ENCODE measurements at places on chromosomes 2 and 18.

DNA sequence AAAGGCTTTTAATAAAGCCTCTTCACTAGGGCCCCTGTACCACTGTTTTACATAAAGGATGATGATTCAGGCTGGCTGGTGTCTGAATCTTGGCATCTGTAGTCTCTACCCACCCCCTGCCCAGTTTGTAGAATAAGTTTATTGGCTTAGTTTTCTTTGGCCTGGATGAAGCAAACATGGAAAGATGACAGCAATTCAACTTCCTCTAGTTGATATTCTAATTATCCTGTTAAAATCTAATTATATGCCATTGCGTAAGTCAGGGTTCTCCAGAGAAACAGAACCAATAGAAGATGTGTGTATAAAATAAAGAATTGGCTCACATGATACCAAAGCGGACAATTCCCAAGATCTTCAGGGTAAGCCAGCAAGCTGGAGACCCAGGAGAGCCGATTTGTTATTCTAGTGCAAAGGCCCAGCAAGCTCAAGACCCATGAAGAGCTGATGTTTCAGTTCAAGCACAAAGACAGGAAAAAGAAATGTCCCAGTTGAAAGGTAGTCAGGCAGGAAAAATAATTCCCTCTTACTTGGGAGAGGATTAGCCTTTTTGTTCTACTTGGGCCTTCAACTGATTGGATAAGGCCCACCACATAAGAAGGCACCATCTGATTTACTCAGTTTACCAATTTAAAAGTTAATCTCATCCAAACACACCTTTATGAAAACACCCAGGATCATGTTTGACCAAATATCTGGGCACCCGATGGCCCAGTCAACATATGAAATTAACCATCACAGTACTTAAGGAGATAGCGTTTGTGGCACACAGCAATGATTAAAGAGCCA, 82.6 kb upstream of the LYPD1 start:
- no peak for DNase-seq

DNA sequence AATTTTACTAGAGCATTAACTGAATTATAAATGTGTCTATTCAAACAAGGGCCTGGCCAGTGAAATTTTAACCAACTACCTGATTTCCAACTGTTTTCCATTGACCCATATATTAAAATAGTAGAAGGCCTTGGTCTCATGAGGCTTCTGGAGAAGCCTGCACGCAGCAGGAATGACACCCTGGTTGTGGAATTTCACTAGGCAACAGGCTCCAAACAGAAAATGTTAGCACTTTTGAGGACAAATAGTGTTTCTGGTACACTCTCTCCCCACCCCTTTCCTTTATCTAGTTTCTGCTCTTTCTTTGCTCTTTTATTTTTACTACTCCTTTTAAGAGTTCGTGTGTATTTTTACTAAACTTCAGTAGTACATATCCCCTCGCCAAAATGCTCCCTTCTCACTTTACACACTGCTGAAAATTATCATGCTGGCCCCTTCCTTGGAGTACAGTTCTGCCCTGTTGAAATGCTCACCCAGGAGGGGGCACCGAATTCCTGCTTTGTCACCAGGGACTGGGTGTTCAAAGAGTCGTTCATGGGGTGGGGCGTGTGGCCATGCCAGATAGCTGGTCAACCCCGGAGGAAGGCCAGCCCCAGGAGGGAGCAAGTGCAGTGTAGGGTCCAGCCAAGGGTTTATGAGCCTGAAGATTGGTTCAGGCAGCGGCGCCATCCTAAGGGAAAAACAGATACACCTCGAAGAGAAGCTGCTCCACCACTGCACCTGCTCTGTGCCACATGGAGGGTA, 22.1 kb upstream of the COL6A3 start:
- no peak for DNase-seq

- DNase-seq, result peak; percentile 75
Observed at GRCh38 chr2:10668402-10669012, 21.3 kb downstream of the NOL10 start.

DNA sequence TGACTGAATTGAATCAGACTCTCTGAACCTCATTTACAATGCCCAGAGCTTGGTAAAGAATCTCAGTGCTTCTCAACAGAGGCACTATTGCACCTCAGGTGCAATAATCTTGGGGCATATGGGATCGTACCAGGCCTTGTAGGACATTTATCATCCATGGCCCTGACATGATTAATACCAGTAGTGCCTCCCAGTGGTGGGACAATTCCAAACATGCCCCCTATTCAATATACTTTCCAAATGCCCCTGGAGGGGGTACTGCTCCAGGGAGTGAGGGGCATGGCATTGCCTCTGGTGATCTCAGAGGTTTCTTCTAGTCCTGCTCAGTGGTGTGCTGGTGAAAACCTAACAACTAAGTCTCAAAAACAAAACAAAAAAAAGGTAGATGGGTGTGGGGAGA, 174.9 kb upstream of the SMAD2 start:
- DNase-seq, result no peak

- DNase-seq, result no peak
Observed at GRCh38 chr2:147045113-147045512, 799.7 kb upstream of the ACVR2A start.

GRCh38 chr2:230636684-230637271, 75.9 kb upstream of the CAB39 start:
- no peak for DNase-seq

GRCh38 chr2:146873646-146874259, 971.1 kb upstream of the ACVR2A start:
- no peak for DNase-seq

- no peak for DNase-seq
Observed at GRCh38 chr2:88729061-88729745, 37.7 kb downstream of the RPIA start.

GRCh38 chr2:241730671-241731293, 3.6 kb upstream of the D2HGDH start:
- no peak for DNase-seq

- no peak for DNase-seq
Observed at GRCh38 chr2:219461047-219461514, 26.4 kb downstream of the SPEG start.

GRCh38 chr2:30393510-30393909, 53.5 kb upstream of the LCLAT1 start:
- DNase-seq, result no peak

- no peak for DNase-seq
Observed at GRCh38 chr2:126932529-126932928, 33.8 kb downstream of the TEX51 start.

DNA sequence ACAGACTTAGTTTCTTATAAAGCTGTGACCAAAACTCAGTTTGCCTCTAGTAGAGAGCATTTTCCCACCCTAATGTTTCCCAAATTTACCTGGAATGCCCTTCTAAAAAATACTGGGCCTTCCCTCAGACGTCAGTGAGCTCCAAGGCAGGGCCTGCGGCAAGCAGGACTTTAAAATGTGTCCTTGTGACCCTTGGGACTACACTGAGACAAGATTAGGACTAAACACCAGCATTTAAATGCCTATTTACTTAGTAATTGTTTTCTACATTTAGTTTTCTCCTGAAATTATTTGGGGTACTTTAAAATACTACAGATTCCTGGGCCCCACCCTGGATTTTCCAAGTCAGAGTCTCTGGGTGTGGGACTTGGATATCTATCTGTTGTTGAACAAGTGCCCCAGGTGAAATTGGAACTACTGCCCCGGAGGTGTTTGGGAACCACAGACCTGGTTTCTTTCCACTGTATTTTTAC, 14.3 kb downstream of the GATA6 start:
- DNase-seq, result no peak

DNA sequence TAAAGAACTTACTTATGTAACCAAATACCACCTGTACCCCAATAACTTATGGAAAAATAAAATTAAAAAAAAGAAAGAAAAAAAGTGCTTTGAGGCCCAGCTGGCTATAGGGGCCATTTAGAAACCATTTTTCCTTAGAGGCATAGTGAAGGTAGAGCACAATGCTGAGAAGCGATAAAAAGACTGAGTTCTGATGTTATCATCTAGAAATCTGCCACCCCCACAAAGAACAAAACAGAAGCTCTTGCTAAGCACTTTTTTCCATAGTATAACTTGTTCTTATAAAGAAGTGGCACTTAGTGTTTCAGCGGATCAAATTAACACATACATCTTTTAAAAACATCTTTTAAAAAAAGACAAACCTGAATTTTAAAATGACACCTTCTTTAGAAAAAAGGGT, 51.4 kb downstream of the ICOS start:
- no peak for DNase-seq

GRCh38 chr2:197307933-197308521, 2.6 kb downstream of the ANKRD44 start:
- no peak for DNase-seq

GRCh38 chr18:74825460-74825859, 227.8 kb downstream of the ZNF407 start:
- no peak for DNase-seq

- no peak for DNase-seq
Observed at GRCh38 chr2:46781468-46782189, 134.0 kb downstream of the MCFD2 start.

- no peak for DNase-seq
Observed at GRCh38 chr2:118032169-118033013, 18.5 kb upstream of the CCDC93 start.

DNA sequence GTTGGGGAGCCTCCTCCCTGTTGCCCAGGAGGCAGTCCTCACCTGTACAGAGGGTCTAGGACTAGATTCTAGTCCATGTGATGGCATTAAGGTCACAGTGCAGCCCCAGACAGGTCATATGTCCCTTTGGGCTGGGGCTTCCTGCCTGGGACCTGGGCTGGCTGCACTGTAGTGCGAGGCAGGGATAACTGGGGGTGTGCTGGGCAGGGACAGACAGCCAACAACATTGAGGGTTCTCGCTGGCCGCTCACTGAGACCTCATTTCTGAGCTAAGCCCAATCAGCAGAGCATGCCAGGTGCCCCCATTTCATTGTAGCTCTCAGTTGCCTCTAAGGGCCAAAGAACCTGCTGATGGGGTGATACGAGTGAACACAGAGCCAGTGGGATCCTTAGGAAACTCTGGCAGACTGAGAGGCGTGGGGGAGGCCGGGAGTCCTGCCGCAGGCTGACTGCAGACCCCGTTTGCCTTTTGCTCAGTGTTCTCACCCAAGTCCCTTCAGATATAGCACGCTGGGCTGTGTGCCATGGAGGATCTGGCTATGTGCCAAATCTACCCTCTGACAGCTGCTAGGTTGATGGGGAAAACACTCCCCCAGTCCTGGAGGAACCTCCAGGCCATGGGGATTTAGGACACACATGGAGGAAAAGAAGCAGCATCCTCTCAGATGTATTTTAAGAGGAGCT, 51.9 kb downstream of the DYSF start:
- DNase-seq, result peak; percentile 45

DNA sequence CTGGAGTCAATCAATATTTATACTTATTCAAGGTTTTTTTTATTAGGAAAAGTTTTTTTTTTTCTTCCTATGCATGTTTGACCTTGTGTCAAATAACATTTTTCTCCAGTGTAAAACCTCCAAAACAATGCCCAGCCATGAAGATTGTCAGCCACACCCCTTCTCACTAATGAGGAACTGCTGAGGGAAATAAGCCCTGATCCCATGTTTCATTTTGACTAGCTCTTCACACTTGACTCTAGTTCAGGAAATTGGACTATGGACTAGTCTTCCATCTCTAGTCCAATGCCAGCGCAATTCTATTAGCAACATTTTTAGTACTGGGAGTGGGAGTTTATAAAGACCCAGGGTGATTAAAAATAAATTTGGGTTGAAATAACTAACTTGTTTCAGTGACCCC, 275.6 kb upstream of the CXCR4 start:
- no peak for DNase-seq

GRCh38 chr18:1914489-1914888, 656.8 kb downstream of the METTL4 start:
- DNase-seq, result no peak

DNA sequence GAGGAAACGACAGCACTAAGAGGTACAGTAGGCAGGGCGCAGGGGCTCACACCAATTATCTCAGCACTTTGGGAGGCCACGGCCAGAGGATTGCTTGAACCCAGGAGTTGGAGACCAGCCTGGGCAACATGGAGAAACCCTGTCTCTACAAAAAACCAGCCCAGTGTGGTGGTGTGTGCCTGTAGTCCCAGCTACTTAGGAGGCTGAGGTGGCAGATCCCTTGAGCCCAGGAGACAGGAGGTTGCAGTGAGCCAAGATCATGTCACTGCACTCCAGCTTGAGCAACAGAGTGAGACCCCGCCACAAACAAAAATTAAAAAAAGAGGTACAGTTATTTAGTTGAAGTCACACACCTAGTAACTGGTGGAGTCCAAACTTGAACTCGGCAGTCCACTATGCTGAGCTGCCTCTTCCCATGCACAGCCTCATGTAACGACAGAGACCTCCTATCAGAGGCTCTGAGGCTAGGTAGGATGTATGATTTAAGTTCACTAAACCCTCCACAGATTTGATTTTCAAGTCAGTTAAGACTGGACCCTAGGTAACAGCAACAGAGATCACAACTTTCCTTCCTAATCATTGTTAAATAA, 8.7 kb downstream of the STK17B start:
- DNase-seq, result no peak

- DNase-seq, result no peak
Observed at GRCh38 chr18:9690418-9691188, 17.5 kb upstream of the RAB31 start.

GRCh38 chr2:1248187-1248586, 165.1 kb upstream of the TPO start:
- no peak for DNase-seq

GRCh38 chr2:214750529-214750928, 59.0 kb downstream of the BARD1 start:
- DNase-seq, result no peak

DNA sequence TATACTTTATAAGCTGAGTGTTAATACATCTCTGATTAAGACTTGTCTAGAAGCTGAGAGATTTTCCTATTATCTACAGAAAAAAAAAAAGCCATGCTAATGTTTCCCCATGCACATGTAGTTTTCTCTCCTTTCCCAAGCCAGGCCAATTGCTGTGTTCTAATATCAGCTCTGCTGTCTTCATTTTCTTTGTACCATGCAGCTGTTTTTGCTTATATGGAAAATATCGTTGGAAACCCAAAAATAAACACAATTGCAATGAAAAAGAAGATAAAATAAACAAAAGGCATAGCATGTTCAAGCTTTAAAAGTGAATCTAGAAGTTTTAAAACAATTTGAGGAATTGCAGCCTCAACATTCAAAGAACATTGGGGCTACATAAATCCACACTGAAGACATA, 817.4 kb upstream of the ACVR2A start:
- DNase-seq, result no peak

DNA sequence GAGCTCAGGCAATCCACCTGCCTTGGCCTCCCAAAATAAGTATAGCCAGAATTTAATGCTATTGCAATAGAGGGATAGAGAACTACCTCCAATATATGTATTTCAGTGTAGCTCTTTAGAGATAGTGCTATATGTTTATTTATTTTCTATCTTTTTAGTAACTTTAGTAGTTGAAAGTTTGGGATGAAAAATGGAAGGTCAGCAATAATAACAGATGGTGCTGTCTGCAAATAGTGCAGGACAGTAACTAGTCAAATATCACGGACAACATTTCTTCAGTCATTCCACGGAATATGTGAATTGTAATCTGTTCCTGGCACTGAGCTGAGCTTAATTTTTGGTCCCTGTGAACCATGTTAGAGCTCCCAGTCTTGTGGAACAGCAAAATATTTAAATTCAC, 43.2 kb upstream of the GULP1 start:
- no peak for DNase-seq

- no peak for DNase-seq
Observed at GRCh38 chr2:40384714-40385113, 67.2 kb downstream of the SLC8A1 start.

All from DMS79 treated with DMSO at 0.1 percent for 48 hours (cell line).